ENCODE measurements at places on chromosomes 5 and 9.

DNA sequence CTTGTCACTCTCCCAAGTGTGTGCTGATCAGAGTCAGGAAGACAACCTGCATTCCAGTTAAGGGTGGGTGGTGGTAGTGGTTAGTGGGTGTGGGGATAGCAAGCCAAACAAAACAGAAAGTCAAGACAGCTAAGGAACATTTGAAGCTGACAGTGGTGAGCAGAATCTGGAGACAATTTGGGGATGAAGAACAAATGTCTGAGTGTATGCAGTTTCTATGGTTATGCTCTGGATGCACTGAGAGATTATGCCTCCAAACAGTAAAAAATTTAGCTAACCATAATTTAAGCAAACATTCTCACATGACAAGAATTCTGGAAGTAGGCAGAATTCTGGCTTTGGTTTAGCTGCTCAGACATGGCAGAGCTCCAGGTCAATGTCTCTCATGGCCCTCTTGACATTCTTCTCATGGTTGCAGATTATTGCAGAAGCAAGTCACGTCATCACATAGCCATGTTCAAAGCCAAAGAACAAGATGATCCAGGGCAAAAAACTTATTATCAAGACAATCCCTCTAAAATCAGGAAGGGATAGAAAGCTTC is 148.7 kb downstream of the LURAP1L start:
- DNase-seq: no peak

DNA sequence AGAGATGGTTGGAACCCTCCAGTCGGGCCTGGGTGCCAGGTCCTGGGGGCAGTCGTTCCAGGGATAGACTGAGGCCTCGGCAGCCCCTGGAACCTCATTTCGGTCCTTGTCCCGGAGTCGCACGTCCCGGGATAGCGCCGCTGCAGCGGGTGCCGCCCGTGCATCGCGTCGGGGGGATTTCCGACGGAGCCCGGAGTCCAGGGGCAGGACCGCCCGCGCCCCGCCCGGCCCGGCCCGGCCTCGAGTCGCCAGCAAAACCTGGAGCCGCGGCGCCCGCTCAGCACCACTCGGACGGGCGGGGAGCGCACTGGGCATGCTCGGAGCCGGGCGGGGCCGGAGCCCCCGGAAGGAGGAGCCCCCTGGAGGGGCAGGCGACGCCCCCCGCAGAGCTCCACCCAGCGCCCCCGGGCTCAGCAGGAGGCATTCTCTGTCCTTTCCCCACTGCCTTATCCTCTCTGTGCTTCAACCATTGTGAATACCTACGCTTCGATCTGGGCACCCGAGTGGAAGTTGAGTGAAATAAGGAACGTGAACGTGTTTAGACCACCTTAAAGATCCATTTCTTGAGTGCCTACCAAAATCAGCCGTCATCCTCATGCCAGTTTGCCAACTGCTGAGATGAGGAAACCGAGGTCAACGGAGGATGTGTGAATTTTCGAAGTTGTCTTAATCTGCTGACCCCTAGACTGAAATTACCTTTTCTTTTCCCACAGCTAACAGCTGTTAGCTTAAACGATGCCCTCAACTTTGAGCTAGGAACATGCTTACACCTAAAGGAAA is 1.7 kb upstream of the PTPN3 start:
- DNase-seq: no peak

- DNase-seq: no peak
Measured at GRCh38 chr5:176732306-176732705, 78.1 kb upstream of the UNC5A start.

- DNase-seq: no peak
Measured at GRCh38 chr5:132184588-132184987, 43.1 kb downstream of the P4HA2 start.

GRCh38 chr9:133306242-133307204 is 29.5 kb downstream of the SURF6 start:
- DNase-seq: no peak

- no peak for DNase-seq
Measured at GRCh38 chr5:71893451-71893850, 174.4 kb downstream of the CARTPT start.

- no peak for DNase-seq
Measured at GRCh38 chr9:31535651-31536050, 848.8 kb upstream of the ACO1 start.

GRCh38 chr9:94819161-94819687 is 92.7 kb downstream of the AOPEP start:
- DNase-seq: no peak

GRCh38 chr9:126947529-126947928 is 32.9 kb downstream of the RALGPS1 start:
- DNase-seq: no peak

DNA sequence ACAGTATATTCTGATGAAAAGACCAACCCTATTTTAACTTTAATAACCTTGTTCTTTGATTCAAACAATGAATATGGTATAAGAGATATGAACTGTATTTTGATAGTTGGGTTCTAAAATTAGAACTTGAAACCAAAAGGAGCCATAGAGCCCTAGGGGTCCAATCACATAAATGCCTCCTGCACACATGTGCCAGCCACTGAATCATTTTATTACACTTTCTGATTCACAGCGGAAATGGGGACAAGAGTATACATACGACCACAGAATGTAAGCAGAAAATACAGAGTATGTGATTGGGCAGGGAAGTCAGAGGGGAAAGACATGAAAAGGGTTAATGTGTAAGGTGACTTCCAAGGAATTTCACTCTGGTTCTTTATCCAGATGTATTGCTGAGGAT is 1000.2 kb downstream of the NR2F1-AS1 start:
- no peak for DNase-seq

GRCh38 chr5:85823462-85824426 is 794.0 kb upstream of the COX7C start:
- DNase-seq: no peak

- DNase-seq: no peak
Measured at GRCh38 chr5:134570365-134570758, 44.9 kb downstream of the JADE2 start.

DNA sequence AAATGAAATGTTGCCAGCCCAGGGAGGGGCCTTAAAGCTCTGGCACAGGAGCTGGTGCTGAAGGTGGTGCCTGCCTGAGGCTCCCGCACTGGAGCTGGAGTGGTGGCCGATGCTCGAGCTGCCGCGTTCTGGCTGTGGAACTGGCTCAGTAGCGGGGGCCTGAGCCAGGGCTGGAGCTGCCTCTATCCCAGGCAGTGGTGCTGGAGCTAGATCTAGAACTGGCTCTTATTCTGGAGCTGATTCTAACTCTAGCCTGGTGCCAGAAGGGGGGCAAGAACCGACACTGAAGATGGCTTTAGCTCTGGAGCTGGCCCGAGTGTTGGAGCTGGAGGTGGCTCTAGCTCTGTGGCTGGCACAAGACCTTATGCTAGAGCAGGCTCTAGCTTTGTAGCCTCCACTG is 19.2 kb downstream of the OBP2B start:
- no peak for DNase-seq

GRCh38 chr9:3058409-3058808 is 214.5 kb upstream of the PUM3 start:
- DNase-seq: no peak

DNA sequence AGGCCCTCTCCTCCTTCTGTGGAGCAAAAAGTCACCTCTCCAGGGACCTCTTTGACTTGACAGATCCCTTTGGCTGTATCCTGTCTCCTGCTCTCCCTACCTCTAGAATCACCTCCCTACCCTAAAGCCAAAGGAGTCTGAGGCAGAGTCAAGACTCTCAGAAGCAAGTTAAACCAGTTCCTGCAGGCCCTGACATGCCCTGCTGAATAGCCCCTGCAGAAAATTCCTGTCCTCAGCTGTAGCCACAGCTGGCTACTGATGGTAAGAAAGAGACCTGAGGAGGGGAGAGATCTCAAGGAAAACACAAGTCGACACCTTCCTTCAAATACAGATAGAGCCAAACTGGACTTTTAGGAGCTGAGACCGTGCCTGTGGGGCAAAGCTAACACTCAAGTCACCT is 23.7 kb upstream of the UBAP2 start:
- DNase-seq: no peak

GRCh38 chr5:96873449-96873848 is 2.9 kb upstream of the ERAP2 start:
- no peak for DNase-seq

GRCh38 chr5:55672477-55672911 is 39.6 kb downstream of the SLC38A9 start:
- no peak for DNase-seq

DNA sequence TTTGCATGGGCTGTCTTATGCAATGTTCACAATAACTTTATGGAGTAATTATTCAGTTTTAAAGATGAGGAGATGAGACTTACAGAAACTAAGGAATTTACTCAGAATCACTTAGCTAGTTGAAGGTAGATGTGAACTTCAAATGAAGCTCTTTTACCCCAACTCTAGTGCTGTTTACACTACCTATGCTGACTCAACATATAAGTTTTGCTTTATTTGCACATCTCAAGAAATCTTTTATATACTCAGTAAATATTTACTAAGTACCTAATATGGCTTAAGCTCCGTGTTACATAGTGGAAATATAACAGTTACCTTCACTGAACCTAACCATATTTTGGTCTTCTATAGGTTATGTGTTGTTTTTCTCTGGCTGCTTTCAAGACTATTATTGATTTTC is 293.2 kb downstream of the ANXA1 start:
- DNase-seq: no peak

DNA sequence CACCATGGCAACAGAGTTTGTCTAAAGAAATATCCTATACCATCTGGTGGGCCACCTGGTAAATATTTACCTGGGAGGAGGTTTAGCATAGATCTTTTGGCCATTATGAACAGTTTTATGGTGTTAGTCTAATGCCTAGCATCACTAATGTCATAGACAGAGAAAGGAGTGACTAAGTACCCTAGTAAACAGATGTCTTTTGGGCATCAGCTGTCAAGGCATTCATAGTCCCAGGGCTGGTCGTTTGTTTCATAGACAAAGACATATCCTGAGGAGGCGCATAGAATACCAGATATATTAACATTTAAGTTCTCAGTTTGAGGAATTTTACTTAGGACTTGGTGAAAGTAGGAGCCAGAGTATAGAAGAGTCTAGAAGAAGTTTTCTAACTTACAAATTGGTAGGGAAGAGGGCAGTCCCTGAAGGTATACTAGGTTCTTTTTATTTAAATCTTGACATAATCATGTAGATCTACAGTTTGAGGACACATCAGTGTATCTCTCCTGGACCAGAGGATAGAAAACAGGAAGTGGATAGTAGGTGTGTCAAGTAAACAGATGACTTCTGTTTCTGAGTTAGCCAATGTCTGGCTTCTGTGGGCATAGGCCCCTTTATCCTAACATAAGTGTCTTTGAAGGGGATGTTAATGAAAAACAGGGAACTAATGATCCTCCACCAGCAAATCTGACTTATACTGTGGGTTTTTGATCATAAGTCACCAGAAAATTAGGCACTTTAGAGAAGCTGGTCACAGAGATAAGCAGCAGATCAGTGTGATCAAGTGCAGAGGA is 105.0 kb upstream of the PRSS3 start:
- DNase-seq: no peak

- no peak for DNase-seq
Measured at GRCh38 chr5:146624179-146624578, 108.2 kb upstream of the GPR151 start.

- peak; percentile 53 for DNase-seq
Measured at GRCh38 chr5:177607452-177608192, 7.7 kb downstream of the B4GALT7 start.

DNA sequence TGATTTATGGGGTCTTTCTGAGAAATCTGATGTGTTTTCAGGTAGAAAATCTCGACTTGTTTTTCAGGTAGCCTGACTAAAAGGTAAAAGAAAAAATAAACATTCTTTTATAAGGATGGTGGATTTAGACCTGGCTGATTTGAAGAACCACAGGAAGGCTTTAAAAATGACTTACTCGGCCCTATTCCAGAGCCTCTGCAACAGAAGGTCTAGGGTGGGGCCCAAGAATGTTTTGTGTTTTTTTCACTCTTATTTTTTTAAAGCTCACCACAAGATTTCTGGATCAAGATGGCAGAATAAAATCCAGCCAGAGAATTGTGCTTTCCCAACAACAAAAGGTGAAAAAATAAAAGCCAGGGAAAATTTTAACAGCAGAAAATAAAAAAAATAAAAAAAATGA is 59.1 kb downstream of the FNBP1 start:
- no peak for DNase-seq

DNA sequence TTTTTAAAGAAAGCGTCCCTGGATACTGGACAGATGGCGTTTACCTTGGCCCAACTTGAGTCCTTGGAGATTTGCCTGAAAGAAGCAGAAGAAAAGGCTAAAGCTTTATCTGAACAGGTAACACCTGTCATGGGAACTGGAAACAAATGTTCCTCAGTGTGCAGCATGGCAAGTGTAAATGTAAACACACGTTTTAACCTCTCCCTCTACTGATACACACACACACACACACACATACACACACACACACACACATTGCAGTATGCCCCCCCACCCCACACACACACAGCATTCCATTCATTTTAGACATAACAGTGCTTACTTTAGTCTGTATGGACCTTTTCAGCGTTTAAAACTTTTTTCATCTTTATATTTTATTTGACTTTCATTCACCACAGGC is 51.1 kb downstream of the CCDC192 start:
- no peak for DNase-seq

DNA sequence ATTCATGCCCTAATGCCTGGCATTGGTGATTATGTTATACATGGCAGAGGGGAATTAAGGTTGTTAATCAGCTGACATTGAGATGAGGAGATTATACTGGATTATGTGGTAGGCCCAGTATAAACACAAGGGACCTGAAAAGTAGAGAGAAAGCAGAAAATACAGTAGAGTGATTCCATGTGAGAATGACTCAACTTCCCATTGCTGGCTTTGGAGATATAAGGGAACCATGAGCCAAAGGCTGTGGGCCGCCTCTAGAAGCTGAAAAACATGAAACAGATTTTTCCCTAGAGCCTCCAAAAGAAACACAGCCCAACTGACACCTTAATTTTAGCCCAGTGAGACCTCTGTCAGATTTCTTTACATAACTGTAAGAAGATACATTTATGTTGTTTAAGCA is 65.0 kb upstream of the CTXN3 start:
- no peak for DNase-seq

- no peak for DNase-seq
Measured at GRCh38 chr9:5566054-5566618, 55.8 kb downstream of the PDCD1LG2 start.

GRCh38 chr5:17315710-17316221 is 98.3 kb downstream of the BASP1 start:
- DNase-seq: no peak

DNA sequence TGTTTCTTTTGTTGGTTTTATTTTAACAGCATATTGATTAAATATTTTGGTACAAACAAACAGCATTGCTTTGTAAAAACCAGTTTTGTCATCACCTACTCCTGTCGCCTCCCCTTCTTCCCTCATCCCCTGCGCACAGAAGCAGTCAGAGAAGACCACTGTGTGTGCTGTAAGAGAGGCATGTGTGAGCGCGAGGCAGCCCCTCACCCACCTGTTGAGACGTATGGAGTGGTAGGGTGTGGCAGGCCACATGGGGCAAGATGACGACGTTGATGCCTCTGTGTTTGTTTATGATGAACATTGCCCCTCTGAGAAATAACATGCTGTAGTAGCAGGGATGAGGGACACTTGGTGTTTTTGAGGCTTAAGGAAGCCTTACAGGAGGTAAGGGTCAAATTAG is 71.3 kb downstream of the GPR21 start:
- DNase-seq: no peak

GRCh38 chr5:27592231-27592630 is 553.8 kb upstream of the CDH9 start:
- DNase-seq: no peak

GRCh38 chr5:104186100-104186499 is 623.5 kb upstream of the NUDT12 start:
- no peak for DNase-seq

Measured in CD4-positive, alpha-beta memory T cell (primary cell).